ENCODE measurements at places on chromosomes 2 and 18.
A peak's percentile ranks its signal among the peaks of the same experiment; 100 is the strongest.

GRCh38 chr2:239061824-239062570 lies 214.1 kb downstream of the TWIST2 start:
- DNase-seq, result peak; percentile 68

DNA sequence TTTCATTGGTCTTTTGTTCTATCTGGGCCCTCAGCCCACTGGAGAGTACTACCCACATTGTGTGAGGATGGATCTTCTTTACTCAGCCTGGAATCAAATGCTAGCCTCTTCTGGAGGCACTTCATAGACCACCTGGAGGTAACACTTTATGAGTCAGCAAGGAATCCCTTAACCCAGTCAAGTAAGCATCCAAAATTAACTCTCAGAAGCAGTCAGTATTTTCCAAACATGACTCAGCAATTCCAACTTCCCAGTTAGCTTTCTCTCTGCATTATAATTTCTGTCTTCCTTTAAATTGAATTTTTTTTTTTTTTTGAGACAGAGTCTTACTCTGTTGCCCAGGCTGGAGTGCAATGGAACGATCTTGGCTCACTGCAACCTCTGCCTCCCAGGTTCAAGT lies 142.7 kb downstream of the ACKR3 start:
- DNase-seq, result no peak

- DNase-seq, result no peak
These were observed 143.8 kb downstream of the GALNT14 start for GRCh38 chr2:30994227-30995056.

DNA sequence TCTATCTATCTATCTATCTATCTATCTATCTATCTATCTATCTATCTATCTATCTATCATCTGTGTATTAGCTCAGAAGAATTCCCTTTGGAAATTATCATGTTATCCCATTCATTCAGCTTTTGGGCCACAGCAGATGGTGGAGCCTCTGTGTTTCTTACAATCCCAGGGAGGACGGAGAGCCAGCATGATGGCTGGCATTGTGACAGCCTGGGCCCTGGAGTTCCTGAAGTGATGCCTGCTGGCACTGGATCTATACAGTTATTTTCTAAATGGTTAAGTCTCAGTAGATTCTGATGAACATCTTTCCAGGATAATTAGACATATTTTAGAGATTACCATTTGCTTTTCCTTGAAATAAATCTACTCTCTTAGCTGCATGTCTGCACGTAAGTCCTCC lies 385.4 kb upstream of the NXPH2 start:
- DNase-seq, result no peak

DNA sequence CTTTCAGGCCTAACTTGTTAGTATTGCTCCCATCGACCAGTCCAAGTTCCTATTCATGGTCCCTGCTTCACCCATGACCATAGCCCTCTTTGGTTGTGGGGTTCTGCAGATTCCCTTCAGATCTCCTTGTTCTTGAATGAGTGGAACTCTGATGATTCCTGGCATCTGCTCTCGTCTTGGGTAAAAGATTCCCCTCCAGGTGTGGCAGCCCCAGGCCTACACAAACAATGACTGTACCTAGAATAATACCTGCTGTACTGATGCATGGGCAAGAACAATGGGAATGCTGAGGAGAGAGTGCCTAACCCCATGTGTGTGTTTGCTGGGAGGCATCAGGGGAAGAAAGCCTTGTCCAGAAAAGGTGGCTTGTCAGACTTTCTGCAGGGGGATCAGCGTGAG lies 39.2 kb upstream of the MRPL19 start:
- no peak for DNase-seq

DNA sequence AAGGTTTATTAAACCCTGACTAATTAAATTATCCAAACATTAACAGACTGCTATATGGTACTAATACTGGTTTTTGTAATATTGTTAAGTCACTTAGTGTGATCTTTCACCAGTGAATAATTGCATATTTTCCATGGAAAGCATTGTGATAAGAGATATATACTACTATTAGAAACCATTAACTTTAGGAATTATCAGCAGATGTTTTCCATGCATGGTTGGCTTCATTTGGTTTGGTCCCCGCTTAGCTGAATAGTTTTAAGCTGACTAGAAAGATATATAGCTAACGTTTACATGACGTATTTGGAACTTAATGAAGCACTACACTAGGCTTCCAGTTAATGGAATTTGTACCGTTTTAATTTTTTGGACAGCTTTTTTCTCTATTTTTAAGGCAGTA lies 37.9 kb downstream of the LCLAT1 start:
- no peak for DNase-seq

Data from posterior cingulate gyrus (tissue), 11 donors.